ENCODE measurements at places on chromosomes 16 and 17.

DNA sequence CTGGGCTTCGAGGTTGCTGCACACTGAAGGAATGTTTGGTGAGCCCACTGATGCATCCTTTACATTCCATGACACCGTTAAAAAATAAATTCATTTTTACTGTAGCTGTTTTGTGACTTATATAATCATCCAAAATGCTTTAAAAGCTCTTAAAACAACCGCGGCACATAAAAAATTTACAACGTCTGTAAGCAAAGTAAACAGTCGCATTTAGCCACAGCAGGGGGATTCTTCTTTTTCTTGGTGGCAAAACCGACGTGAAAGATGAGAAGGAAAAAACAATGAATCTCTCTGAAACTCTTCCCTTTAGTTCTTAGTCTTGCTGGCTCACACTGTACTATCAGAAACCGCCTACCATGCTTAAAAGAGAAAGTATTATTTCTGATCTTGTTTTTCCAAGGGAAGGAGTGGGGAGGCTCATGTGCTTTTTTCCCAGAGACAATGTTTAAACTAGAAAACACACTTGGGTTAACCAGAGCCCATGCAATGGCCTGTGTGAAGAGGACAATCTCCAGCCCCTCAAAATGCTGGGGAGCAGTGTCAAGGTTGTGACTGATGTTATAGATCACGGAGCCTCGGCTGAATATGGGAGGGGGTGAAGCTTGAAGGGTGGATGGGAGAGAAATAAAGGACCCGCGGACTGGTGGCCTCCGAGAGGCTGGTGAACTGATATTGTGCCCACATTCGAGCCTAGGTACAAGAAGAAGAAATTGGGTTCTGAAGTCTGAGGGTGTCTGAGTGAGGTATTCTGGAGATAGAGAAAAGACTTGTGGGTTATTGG lies 91.1 kb downstream of the IRF8 start:
- DNase-seq: no peak

DNA sequence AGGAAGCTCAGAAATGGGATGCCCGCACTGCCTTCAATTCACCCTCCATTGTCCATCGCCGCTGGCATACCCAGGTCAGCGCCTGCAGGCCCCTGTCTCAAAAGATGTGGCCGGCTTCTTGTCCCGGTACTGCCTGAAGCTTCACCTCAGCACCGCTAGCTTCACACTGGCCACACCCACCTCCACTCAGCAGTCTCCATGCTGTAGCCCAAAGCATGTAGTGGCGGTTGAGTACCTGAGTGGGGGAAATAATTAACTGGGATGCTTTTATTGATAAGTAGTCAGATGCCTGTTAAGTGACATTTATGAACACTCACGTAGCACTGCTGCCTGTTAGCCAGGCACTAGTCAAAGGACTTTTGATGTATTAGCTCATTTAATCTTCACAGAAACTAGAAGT lies 143.2 kb downstream of the RPTOR start:
- DNase-seq: no peak

- no peak for DNase-seq
Measured at GRCh38 chr16:58125781-58126335, 3.3 kb downstream of the CFAP20 start.

DNA sequence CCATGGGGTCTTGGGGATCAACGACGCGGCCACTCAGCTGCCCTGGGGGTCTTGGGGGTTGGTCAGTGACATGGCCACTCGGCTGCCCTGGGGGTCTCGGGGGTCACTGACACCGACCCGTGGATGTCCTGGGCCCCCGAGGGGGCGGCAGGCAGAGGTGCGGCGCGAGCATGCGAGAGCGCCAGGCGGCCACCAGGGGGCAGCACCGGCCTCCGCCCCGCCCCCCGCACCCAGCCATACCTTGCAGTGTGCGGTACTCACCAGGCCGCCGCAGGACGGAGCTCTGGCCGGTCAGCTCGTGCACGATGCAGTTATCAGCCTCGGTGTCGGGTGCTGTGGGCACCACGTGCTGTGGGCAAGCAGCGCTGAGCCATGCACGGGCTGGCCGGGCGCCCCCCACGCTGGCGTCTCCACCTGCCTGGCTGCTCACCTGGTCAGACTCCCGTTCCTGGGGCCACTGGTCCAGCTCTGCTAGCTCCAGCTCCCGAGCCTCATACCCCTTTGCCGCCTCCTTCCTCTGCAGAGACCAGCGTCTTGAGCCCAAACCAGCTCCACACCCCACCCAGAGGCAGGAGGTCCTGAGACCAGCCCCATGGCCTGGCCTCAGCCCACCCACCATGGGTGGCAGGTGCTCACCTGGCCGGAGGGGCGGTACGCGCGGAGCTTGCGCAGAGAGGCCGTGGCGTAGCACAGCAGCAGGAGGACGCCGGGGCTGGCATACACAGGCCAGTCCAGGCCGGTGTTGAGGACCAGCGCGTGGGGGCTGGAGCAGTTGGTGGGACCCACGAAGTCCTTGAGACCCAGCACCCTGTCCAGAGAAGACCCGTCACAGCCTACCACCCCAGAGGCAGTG lies 31.2 kb downstream of the CTU2 start:
- peak; percentile 65 for DNase-seq

DNA sequence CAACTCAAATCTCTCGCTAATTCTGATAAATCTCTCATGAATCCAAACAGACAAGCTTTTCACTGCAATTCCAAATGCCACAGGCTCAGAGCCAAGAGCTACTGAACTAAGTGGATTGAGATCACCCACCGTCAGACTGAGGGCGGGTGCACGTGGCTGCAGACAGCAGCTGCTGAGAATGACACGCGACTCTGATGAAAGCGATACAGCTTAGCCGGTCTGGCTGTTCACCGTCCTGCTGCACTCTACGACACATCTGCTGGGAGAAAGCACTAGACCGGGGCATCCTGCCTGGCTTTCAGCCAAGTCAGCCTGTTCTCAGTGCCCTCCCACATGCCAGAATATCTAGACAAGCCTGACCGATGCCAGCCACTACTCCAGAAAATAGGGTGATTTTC lies 42.6 kb downstream of the KLHDC4 start:
- DNase-seq: no peak

DNA sequence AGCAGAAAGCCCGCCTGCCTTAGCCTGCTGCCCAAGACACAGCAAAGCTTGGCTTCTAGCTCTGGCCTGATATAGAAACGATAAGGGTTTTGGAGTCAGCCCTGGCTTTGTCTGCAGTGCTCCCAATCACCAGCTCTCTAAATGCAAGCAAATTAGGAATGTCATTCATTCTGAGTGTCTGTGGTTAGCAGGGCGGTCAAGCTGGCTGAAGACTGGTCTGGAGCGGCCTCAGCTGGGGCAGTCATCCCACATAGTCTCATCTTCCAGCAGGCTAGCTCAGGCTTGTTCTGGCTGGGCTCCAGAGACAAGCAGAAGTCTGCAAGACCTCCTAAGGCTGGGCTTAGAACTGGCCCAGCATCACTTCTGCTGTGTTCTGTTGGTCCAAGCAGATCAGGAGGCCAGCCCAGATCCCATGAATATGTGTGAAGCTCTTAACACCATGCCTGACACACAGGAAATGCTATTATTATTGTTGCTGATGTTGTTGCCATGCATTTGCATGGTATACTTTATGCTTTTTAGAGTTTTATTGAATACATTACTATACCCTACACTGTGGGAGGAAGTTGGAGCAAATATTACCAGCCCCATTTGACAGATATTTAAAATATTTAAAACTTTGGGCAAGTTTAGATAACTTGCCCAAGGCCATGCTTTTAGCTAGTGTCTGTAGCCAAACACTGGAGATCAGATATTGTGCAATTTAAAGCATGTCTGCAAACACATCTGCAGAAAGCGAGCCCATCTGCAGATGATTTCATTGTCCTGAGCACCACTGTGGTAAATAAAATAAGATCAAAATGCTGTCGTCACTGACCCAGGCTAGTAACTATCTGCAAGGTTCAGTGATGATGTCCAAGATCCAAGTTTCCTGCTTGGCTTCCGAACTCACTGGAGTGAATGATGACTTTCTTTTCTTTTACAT lies 24.8 kb downstream of the TMC7 start:
- no peak for DNase-seq

GRCh38 chr17:78806451-78806850 lies 24.4 kb upstream of the CYTH1 start:
- peak; percentile 41 for DNase-seq

- no peak for DNase-seq
Measured at GRCh38 chr17:1709403-1709951, 700 bp downstream of the TLCD2 start.

- no peak for DNase-seq
Measured at GRCh38 chr17:10022416-10022815, 117.3 kb upstream of the RCVRN start.

DNA sequence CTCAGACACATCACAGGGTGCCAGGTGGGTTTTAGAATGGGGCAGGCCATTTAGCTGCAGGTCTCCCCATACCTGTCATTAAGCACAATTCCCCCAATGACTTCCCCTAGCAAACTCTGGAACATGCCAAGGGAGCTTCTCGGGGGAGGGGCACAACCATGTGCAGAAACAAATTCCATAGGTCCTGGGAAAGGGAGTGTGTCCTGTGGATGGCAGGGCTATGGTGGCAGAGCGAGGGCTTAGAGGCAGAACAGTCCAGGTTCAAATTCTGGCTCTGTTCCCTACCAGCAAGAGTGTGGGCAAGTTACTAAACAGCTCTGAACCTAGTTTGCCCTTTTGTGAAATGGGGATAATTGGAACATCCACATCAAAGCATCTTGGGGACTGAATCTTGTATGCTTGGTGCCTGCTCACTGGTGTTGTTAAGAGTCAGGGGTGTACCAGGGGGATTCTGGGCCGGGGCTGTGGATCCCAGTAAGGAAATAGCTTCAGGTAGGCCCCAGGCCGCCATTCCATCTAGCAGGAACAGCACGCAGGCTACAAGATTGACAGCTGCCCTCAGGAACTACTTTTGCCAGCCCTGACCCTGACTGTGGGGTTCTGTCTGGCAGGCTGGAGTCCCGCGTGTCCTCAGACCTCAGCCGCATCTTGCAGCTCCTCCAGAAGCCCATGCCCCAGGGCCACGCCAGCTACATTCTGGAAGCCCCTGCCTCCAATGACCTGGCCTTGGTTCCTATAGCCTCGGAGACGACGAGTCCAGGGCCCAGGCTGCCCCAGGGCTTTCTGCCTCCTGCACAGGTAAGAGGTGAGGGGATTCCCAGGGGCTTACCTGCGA lies 5.6 kb upstream of the DCAF7 start:
- no peak for DNase-seq

DNA sequence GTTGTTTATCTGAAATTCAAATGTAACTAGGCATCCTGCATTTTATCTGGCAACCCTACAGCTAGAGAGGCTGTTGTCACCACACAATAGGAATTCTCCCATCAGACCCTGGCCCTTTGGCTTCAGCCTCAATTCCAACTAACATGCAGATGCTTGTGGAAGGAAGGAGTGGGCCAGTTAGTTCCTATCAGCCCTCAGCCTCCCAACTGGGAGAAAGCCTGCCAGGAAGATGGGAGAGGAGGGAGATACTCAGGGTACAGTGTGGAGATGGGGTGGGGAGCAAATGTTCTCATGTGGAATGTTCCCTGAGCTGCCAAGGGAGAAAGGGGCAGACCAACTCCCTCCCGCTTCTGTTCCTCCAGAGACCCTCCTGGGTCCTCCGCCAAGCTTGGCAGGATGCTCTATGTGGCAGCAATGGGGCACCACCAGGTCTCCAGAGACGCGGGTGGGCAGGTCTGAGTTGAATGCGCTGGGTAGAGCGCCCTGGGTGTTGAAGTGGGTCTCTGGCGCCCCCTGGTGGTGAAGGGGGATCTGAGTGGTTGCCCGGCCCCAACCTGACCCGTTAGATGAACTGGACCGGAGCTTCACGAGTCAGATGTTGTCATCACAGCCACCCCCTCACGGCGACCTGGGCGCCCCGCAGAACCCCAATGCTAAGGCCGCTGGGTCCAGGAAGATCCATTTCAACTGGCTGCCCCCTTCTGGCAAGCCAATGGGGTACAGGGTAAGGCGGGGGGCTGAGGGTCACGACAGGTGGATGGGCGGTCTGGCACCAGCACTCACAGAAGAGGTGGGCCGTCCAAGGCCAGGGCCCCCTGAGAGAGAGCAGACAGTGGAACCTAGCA lies 15.2 kb downstream of the GALK1 start:
- DNase-seq: peak; percentile 86

DNA sequence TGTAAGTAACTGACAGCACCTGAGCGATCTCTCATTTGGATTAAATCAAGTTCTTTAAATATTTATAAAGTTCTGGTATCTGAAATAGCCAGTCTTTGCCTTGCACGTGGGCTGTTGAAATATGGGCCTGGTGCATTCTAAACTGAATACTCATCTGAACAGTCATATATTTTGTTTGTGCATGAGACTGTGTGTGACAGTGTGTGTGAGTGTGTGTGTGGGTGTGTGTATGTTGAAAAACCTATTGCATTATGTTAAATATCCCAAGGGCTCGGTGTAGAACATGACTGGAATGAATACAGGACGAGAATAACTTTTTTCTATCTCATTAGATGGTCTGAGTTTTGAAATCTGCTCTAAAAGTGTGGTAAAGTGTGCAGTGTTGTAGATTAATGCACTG lies 82.4 kb upstream of the TOX3 start:
- no peak for DNase-seq

- DNase-seq: no peak
Measured at GRCh38 chr17:41624208-41625101, at the start of gene KRT17. TSS of gene KRT17 (minus strand) at chr17:41624575. CDS start at chr17:41624509, 66 bp downstream.

- no peak for DNase-seq
Measured at GRCh38 chr17:43143201-43143600, 18.0 kb upstream of the BRCA1 start.

GRCh38 chr17:69722518-69722917 lies 308.0 kb downstream of the MAP2K6 start:
- no peak for DNase-seq

DNA sequence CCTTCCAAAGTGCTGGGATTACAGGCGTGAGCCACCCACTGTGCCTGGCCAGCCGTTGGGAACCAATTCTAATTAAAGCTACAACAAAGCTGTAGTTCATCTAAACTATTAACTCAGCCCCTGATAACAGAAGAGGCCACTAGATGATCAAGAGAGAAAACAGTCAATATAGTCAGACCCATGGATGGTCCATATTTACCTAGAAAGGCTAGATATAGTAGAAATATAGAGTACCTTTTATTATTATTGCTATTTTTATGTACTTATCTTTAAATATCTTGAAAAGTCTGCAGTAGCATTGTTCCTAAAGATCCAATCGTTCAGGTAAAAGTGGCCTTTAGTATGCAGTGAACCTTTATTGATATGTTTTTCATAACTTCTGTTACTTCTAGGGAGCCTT lies 43.2 kb downstream of the RNF213 start:
- no peak for DNase-seq

DNA sequence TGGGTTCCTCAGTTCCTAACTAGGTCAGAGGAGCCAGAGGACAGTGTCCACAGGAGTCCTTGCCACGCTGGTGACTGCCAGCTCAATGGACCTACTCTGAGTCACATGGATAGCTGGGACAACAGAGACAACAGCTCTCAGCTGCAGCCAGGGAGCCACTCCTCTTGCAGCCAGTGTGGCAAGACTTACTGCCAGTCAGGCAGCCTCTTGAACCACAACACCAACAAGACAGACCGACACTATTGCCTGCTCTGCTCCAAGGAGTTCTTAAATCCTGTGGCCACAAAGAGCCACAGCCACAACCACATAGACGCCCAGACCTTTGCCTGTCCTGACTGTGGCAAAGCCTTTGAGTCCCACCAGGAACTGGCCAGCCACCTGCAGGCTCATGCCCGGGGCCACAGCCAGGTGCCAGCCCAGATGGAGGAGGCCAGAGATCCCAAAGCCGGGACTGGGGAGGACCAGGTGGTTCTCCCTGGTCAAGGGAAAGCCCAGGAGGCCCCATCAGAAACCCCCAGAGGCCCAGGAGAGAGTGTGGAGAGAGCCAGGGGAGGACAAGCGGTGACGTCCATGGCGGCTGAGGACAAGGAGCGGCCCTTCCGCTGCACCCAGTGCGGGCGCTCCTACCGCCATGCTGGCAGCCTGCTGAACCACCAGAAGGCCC lies 6.7 kb downstream of the ZNF646 start:
- DNase-seq: no peak

Data from stimulated activated CD8-positive, alpha-beta memory T cell treated with anti-CD3 and anti-CD28 coated beads, Interleukin-2, amount 100 ng/mL, for 48 hours (primary cell).